NCI-H2107 (cell line): ENCODE measurements at places on chromosomes 7 and 10.

DNA sequence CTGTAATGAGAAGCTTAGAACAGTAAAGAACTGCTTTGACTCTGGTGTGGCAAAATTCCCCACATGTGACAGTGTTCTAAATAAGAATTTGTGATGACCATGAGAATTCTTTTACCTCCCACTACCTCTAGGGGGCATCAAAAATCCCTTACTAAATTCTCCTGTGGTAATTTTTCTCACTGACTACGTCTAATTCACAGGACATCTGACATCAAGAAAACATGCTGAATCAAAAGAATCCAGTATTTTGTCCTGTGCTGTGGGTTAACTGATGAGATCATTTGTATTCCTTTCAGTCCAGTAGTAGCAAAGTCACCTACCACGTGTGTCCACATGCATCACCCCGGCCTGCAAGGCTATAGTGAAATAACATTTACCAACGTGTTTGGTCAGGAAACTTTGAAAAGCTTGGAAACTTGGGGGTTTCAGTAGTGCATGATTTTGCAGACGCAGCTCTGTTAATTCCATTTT lies 103.8 kb downstream of the ATE1 start:
- no peak for DNase-seq

DNA sequence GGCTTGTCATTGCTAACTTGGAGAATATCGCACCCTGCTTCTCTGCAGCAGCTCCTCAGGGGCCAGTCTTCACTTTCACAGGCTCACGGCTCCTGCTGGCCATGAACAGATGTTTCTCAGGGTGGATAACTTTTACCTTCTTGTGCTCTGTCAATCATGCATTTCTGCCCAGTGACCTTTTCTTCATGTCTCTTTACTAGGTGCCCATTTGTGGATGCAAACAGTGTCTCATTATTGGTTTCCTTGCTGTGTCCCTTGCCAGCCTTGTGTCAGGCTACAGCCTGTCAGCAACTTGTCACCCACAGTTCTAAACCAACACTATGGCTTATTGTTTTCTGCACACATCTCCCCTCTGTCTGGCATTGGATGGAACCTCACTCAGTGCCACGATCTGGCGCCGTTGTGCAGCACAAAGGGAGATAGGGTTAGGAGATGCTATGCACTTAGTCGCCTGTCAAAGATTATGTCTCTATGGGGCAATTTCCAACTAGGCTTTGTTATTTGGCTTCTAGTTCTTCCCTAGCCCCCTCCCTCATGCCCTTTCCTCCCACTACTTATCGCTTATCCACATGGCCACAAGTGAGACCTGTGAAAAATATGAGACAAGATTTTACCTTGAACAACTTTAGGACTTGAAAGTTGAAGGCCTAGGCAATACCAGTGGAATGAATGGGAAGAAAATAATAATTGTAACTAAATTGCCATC lies 45.7 kb upstream of the NXPH1 start:
- no peak for DNase-seq

- DNase-seq: no peak
Observed at GRCh38 chr10:30493609-30494530, 59.9 kb downstream of the MAP3K8 start.

DNA sequence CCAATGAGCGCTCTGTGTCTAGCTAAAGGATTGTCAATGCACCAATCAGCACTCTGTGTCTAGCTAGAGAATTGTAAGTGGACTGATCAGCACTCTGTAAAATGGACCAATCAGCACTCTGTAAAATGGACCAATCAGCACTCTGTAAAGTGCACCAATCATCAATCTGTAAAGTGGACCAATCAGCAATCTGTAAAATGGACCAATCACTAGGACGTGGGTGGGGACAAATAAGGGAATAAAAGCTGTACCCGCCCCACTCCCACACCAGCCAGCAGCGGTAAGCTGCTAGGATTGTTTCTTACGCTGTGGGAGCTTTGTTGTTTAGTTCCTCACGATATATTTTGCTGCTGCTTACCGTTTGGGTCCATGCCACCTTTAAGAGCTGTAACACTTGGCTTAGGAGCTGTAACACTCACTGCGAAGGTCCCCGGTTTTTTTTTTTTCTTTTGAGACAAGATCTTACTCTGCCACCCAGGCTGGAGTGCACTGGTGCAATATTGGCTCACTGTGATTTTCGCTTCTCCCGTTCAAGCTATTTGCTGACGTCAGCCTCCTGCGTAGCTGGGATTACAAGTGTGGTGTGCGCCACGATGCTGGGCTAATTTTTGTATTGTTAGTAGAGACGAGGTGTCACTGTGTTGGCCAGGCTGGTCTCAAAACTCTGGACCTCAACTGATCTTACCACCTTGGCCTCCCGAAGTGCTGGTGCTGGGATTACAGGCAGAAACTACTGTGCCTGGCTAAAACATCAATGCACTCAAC lies 184.8 kb downstream of the PTPN20 start:
- no peak for DNase-seq

DNA sequence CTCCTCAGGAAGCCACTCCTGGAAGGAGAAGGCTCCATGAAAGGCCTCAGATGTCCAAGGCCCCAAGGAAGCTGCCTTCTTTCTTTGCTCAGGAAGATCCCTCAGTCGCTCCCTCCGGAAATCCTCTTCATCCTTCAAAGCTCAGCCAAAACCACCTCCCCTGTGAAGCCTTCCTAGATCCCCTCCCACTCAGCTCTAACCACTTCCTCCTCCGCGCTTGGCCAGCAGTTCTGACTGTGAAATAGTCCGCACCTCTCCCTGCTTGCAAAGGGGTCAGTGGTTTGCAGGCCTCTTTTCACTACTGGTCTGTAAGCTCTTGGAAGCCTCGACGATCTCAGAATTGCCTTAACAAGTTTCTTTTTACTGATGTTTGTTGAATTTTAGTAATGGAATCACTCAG lies 23.9 kb downstream of the PYROXD2 start:
- no peak for DNase-seq

GRCh38 chr10:130743751-130744271 lies 567.7 kb downstream of the TCERG1L start:
- no peak for DNase-seq

DNA sequence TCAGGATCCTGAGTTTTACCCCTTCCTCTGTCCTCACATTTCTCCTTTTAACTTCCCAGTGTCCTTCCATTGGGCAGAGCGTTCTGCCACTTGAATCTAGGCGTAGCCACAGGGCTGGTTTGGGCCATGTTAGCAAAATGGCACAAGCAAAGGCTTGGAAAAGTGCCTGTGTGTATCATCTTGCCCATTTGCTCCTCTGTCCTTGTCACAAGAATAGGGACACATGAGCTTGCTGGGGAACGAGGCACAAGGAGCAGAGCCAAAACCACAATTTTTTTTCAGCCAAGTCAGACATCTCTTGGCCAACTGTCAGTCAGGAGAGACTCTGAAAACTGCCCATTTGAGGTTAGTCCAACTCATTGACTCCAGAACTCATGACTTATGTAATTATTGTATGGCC lies 285.2 kb downstream of the ZNF248 start:
- no peak for DNase-seq
